Fibroblast of the aortic adventitia (primary cell): ENCODE measurements at places on chromosomes 12 and 14.

- no peak for DNase-seq
Measured at GRCh38 chr14:75946785-75947184, 35.0 kb downstream of the TGFB3 start.

DNA sequence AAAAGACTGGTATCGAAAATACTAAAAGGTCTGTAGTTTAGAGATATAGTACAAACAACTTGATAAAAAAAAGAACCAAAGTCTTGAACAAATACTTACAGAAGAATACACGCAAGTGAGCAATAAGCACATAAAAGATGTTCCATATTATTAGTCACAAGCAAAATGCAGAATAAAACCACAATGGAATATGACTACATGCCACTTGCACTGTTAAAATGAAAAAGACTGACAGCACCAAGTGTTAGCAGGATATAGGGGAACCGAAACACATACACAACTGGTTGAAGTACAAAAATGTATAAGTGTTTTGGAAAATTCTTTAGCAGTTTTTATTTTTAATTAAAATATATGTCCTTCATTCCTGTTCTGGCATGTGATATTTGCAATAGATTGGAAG, 3.6 kb downstream of the CLEC2A start:
- no peak for DNase-seq

DNA sequence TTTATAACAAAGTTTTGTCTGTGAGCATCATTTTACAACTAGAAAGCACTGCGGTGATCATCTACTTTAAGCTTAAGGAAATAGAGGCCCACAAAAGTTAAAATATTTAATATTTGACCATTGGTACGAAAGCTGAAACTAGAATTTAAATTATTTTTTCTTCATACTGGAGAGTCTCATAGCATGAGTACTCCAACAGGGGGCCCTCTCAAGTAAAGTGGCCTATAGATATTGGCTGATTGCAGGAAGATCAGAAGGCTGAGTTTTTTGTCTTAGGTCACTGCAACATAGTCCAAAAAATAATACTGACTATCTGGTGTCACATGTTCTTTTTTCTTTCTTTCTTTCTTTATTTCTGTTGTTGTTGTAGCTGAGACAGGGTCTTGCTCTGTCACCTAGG, 75.3 kb upstream of the ZDHHC17 start:
- no peak for DNase-seq

DNA sequence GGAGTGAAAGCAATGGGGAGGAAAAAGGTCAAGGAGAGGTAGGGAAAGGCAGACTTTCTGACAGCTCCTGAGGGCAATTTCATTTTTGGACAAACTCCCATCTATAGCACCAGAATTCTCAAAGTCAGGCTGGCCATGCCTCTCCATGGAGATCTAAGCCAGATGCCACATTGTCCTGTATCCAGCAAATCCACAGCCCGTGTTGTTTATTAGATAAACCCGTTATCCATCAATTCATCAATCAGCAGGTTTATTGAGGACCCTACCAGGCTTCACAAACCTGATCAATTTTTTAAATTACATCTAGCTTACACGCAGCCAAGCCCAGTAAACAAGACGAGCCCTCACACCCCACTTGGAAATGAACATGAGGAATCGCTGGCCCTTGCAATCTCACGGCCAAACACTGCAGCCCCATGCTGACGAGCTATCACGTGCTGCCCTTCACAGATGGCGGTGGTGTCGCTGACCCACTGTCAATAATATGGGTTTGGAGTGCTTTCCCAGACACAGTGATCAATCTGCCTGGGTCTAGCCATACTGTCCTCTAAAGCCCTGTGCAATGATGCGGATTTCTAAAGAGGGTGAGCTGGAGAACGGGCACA, 332.9 kb downstream of the DPF3 start:
- DNase-seq, result no peak

GRCh38 chr14:51157012-51157411, 62.1 kb upstream of the TRIM9 start:
- DNase-seq, result peak; percentile 38

DNA sequence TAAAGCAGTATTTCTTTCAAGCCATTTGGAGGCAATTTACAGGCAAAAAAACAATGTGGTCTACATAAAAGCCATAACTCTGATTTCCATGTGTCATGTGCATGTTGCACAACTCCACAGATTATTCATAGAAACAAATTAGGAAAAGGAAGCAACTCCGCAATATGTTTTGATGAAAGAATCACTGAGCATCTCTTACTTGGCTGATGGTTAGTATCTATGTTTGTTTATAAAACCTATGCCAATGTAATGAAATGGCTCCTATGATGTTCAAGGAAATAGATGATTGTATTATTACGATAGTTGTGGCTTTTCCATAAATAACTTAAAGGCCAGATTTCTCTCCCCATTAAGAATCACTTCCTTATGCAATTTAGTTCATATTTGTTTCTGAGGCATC, 373.7 kb downstream of the CCDC91 start:
- peak; percentile 72 for DNase-seq

GRCh38 chr14:65703521-65703920, 291.0 kb downstream of the FUT8 start:
- DNase-seq, result no peak

- no peak for DNase-seq
Measured at GRCh38 chr12:58386136-58386535, 444.8 kb downstream of the ATP23 start.

GRCh38 chr14:33792009-33792719, 158.7 kb downstream of the EGLN3 start:
- no peak for DNase-seq

- DNase-seq, result peak; percentile 40
Measured at GRCh38 chr12:28552251-28552970, 362.2 kb downstream of the CCDC91 start.

GRCh38 chr12:67884596-67884995, 104.7 kb upstream of the IFNG-AS1 start:
- no peak for DNase-seq

- no peak for DNase-seq
Measured at GRCh38 chr14:66288511-66288910, 197.7 kb upstream of the CCDC196 start.

- no peak for DNase-seq
Measured at GRCh38 chr12:124433879-124434278, 133.5 kb downstream of the NCOR2 start.

DNA sequence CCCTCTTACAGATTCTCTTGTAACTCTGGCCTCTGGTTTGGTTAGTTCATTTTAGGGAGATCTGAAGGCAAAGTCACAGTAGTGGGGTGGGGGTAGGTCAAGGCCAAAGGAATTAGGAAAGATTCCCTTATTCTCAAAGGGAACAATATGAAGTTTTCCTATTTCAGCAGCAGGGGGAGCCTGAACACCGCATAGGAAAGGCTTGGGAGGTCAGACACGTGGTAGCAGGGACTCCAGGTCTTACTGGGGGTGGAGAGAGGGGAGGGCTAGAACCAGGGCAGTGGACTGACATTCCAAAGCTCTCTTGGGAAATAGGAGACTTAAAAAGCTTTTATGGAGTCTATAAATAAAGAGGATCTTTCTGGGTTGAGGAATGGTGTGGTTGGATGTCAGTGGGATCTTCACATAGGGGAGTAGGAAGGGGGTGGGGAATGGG, 1.3 kb downstream of the ZC3H10 start:
- DNase-seq, result peak; percentile 96

DNA sequence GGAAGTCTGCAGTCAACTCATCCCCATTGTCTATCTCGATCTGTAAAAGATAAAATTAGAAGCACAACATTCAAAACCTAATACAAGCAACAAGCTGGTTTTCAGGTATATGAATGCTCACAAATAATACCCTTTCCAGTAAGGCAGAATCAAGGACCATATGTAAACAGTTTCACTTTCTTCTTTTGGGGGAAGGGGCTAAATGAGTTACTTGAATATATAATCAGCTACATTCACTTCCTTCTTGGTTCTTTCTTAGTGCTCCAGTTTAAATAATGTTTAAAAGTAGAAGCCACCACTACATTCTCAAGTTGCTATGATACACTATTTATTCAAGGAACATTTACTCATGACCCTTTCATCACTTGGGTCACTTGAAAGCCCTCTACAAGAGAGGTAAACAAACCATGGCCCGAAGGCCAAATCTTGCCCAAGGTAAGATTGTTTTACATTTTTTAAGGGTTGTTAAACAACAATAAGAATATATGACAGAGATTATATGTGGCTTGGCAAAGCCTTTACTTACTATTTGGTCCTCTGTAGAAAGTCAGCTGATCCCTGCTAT, 10.3 kb downstream of the TWF1 start:
- no peak for DNase-seq

GRCh38 chr12:76920172-76921099, 41.6 kb upstream of the CSRP2 start:
- no peak for DNase-seq

DNA sequence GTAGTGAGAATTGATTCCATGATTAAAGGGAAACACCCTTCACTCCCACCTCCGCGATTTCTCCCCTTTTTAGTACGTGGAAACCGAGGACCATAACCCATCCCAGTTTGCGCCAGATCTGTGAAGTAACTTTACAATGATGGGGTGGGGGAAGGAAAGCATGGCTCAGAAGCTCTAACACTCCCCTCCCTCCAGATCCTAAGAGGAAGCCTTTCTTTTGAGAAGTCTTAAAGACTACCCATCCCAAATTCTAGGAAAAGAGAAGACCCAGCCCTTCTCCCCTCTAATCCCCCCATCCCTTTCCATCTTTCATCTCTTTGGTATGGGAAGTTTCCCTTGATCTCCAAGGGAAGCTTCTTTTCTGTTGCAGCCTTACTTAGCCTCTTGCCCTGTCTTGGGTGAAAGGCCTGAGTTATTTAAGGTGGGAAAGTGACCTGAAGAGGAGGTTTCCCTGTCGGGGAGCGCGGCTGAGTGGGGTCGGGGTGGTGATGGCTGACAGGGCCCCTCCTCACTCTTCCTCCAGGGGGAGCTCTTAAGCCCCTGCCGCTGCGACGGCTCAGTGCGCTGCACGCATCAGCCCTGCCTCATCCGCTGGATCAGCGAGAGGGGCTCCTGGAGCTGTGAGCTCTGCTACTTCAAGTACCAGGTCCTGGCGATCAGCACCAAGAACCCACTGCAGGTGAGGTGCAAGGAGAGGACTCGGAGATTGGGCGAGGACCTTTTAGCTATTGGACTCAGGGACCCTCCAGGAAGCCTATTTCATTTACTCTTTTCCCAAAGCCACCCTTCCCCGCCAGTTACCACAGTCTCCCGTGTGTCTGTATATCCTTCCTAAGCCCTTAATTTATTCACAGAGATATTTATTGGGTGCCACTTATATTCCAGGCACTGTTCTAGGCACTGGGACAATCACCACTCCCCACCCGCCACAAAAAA, 1.8 kb downstream of the MARCHF9 start:
- no peak for DNase-seq

DNA sequence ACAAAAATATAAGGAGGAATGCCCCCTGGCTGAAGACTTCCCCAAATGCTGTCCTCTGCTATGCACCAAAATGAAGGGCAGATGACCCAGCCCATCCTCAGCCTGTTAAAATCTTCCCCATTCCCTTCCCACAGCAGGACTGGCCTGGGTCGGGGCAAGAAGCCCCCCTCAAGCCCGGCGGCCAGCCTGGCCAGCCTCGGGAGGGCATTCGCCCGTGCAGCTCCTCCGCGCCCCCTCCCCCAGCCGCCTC, 413 bp downstream of the RARG start:
- no peak for DNase-seq

DNA sequence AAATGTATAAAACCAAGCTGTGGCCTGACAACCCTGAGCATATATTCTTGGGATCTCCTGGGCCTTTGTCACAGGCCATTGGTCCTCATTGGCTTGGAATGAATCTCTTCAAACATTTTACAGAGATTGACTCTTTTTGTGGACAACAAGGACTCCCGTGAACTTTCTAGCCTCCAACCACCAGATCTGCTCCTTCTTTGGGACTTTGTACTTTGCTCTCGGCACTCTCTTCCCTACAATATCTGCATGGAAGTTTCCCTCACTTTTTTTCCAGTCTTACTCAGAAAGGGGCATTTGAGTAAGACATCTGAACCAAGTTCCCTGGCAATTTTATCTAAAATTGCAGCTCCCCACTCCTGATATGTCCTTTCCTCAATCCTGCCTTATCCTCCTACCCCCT, 158.8 kb downstream of the PHLDA1 start:
- DNase-seq, result no peak

DNA sequence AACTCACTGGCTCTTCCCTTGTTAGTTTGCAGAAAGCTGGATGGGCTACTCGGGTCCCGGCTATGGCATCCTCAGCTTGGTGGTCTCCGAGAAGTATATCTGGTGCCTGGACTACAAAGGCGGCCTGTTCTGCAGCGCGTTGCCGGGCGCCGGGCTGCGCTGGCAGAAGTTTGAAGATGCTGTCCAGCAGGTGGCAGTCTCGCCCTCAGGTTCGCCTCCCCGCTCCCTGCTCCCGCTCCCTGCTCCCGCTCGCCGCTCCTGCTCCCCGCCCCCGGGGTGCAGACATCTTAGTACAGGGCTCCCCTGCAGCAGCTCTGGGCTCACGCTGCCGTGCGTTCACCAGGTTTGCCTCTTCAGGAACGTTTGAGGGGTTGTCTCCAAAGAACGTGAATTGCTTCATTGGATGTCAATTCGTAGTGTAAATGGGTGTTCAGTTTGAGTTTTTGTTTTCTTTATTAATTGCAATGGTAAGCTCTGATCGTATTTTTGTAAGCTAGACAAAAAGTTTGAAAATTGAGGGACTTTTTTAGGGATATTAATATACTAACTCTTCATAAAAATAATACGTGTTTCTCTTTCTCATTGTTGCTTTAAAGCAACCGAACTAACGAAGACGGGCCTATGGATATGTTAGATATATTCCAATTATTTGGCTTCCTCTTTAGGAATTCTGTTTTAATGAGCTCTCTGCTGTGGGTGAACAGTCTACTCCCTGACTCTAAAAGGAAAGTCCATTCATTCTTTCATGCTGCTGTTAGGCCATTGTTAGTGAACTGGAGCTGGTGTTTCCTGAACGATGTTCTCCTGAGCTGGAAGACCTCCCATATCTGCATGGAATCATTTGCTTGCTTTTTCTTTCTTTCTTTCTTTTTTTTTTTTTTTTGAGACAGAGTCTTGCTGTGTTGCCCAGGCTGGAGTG, 71.3 kb downstream of the ANKRD9 start:
- DNase-seq, result peak; percentile 81

DNA sequence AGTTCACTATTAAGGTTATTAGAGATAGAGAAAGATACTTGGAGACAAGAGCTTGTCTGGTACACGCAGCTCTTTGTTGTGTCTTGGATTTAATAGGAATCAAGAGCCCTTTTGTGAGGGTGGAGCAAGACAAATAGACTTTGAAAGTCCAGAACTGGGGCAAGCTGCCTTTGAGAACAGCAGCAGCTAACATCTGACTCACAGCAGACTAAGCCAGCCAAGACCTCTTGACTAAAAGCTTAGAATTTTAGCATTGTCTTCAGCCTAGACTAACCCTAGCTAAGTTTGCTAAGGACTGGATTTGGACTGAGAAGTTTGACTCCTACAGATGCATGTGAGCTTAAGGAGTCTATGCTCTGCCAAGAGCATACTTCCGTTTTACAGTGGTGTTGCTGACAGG, 201.9 kb upstream of the RBM19 start:
- peak; percentile 49 for DNase-seq

- DNase-seq, result no peak
Measured at GRCh38 chr12:132449565-132450417, 40.2 kb upstream of the FBRSL1 start.

GRCh38 chr14:34059037-34059924, 108.4 kb upstream of the EGLN3 start:
- no peak for DNase-seq

- DNase-seq, result no peak
Measured at GRCh38 chr12:11584221-11584855, 65.1 kb upstream of the ETV6 start.

- no peak for DNase-seq
Measured at GRCh38 chr12:125989696-125990095, 924.5 kb downstream of the AACS start.

GRCh38 chr14:100838493-100839314, 12.8 kb downstream of the MEG3 start:
- DNase-seq, result peak; percentile 15
